ENCODE measurements at places on chromosomes 13 and 19.
A peak's percentile ranks its signal among the peaks of the same experiment; 100 is the strongest.

GRCh38 chr13:49098771-49099512 is 121.2 kb upstream of the MLNR start:
- DNase-seq = no peak

GRCh38 chr19:7505682-7506384 is 10.1 kb upstream of the ZNF358 start:
- DNase-seq = no peak

GRCh38 chr13:101545521-101545920 is 93.0 kb downstream of the ITGBL1 start:
- DNase-seq = no peak

DNA sequence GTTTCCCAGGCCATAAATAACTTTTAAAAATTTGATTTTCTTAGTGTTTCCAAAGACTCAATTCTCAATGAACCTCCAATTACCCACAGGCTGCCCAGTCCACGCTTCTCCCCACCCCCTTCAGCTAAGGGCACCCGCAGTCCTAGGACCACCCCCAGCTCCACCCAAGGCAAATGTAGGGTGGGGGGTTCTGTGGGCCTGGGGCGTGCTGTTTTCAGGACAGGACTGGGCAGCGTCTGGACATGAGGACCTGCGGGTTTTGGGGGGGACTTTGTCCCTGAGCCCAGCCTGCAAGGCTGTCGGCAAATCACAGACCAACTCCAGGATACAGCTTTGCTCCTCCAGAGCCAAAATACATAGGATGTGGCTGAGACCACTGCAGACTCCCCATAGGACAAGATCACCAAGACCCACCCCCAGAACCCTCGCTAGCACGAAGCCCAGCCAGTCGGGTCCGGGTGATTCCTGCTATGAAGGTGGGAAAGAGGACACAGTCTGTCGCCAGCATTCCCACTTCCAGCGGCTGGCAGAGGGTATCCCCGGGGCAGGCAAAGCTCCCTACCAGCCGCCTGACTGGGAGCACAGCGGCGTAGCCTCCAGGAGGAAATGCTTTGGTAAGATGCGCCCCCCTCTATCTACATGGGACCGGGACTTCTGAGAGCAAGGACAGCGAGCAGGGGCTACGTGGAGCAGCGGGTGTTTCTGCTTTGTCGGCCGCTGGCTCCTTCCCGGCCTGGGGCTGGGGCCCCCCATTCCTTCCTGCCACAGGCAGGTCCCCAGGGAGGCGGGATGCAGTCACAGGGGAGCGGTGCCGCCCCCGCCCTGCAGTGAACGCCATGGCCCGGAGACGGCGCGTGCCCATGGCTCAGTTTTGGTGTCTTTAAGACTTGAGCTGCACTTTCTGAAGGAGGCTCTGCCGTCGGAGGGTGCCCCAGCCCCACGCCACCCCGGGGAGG is 1.6 kb upstream of the TIMM13 start:
- no peak for DNase-seq

- no peak for DNase-seq
Measured at GRCh38 chr19:50309396-50310125, 19.6 kb downstream of the KCNC3 start.

- DNase-seq = no peak
Measured at GRCh38 chr13:46179969-46180763, 1.8 kb downstream of the LCP1 start.

- no peak for DNase-seq
Measured at GRCh38 chr13:76703621-76704288, 182.4 kb downstream of the KCTD12 start.

- peak; percentile 60 for DNase-seq
Measured at GRCh38 chr19:35869327-35870123, 1.2 kb downstream of the APLP1 start.

DNA sequence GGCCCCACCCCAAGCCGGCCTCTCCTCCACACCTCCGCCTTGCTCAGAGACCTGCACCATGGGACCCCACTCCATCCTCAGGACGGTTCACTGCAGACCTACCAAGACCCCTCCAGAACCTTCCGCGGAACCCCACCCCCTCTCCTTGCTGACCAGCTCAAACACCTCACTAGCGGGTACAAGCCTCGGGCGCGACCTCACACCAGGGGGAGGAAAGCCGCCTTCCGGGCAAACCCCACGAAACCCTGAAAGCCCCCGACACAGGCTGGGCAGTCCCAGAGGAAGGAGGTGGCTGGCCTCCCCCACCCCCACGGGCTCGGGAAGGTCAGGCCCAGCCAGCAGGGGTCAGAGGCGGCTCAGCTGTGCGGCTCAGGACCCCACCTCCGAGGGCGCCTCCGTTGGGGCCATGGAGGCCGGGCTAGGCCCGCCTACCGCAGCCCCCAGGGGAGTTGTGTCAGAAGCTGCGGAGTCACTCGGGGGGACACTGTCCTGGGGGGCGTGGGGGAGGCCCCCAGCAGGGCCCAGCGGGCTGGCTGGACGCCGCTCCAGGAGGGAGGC is 9.8 kb downstream of the GRIN3B start:
- no peak for DNase-seq

DNA sequence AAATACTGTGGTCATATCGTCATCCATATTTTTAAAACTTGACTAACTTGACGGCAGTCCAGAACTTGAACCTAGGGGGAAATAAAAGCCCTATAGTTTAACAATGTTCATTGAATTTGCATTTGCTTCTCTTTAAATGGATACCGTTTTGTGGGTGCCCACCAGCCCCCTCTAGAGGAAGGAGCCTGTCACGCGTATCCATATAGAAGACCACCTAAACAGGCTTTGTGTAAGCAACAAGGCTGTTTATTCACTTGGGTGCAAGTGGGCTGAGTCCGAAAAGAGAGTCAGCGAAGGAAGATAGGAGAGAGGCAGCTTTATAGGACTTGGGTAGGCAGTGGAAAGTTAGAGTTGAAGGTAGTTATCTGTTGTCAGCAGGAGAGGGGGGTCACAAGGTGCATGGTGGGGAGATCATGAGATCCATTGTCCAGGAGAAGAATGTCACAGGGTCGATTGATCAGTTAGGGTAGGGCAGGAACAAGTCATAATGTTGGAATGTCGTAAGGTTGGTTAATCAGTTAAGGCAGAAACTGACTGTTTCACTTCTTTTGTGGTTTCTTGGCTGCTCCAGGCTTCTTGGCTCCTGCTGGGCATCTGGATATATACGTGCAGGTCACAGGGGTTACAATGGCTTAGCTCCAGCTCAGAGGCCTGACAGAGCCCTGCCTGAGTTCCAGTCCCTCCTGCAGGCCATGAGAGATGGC is 42.5 kb upstream of the ANKRD10 start:
- peak; percentile 58 for DNase-seq

GRCh38 chr19:47152632-47153031 is 22.0 kb downstream of the SAE1 start:
- no peak for DNase-seq

- no peak for DNase-seq
Measured at GRCh38 chr13:45341799-45342500, 967 bp upstream of the TPT1 start.

GRCh38 chr19:35265126-35265899 is 3.4 kb upstream of the USF2 start:
- no peak for DNase-seq

GRCh38 chr13:98598043-98598442 is 21.1 kb upstream of the STK24 start:
- no peak for DNase-seq

- no peak for DNase-seq
Measured at GRCh38 chr19:8310342-8311055, 2.3 kb upstream of the CD320 start.

DNA sequence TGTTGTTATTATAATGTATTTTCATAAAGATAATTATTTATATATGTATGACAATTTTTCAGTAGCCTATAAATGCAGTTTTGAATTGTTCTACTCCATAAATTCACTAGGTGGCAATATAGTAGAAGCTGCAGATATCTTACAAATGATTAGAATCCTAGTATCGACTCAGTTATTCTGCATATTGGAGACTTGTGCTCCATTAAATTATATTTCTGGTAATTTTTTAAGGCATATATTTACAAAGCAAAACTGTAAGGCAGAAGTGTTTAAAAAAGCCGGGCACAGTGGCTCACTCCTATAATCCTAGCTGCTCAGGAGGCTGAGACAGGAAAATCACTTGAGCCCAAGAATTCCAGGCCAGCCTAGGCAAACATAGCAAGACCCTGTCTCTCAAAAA is 58.7 kb downstream of the DPY19L3 start:
- DNase-seq = no peak

DNA sequence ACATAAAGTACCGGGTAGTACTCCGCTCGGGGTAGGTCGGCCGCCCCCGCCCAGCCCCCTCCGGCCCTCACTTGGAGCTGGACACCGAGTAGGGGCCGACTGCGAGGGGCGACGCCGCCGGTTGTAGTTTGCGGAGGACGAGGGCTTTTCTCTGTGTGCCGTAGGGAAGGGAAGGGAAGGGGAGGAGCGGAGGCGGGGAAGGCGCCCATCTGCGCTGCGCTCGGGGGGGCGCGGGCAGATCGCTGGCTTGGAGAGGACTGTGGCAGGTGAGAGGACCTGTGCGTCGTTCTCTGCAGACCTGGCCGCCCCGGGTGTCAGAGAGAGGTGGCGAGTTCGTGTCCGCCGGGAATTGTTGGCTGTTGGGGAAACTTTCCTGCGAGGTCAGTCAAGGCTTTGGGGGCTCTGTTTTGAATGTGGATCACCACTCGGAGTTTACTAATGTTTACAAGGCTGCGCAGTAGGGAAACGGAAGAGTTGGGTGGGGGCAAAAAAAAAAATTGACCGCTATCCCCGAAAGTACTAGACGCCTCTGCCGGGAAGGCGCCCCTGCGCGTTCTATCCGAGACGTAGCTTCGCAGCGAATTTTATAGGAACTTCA is 1.4 kb downstream of the ING1 start:
- DNase-seq = no peak

DNA sequence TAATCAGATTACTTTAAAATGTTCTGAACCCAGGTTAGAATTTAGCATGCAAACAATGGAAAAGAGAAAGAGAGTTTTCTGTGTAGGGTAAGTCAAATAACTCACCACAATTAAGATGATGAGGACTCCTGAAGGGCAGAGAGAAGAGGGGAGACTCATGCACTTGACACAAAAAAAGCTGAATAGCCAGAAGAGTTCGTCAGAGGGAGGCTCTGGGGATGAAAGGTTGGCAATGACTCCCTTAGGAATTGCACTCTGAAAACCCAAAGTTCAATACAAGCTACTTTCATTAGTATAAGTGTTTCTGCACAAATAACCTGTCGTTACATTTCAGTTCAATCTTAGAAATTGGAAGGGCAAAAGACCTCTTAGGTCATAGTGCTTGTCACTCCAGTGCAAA is 434.4 kb upstream of the PCDH9 start:
- no peak for DNase-seq

DNA sequence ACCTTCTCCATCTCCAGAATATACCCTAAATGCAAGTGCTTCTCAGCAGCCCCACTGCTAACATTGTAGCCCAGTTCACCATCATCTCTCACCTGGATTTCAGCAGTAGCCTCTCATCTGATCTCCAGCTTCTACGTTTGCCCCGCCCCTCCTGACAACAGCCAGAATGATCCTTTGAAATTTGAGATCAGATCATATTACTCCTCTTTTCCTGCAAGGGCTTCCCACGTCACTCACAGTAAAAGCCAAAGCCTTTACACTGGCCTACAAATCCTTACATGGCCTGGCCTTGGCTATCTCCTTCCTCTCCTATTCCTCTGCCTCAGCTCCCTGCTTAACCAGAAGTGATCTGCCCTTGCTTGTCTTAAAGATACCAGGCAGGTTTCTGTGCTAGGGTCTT is 94.3 kb upstream of the NBEA start:
- DNase-seq = no peak

DNA sequence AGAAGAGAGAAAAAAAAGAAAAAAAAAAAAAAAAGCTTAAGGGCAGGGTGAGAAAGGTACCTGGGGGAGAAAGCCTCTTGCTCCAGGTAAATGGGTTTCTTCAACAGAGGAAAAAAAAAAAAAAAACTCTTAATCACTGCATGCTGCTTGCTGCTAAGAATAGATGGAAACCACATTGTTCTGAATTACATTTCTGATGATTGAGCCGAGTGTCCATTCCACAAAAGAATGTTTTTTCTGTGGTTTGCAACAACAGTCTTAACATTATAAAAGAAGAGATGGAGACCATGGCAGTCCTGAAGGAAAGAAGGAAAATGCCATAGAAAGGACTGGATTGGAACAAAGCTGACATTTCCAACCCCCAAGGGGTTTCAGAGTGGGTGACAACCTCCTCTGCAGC is 1312.7 kb downstream of the SLITRK1 start:
- no peak for DNase-seq

- no peak for DNase-seq
Measured at GRCh38 chr13:41696163-41697003, 239.0 kb downstream of the RGCC start.

GRCh38 chr19:14556662-14557188 is 15.1 kb downstream of the NDUFB7 start:
- peak; percentile 47 for DNase-seq

GRCh38 chr13:52421216-52421615 is 15.2 kb upstream of the THSD1 start:
- DNase-seq = no peak

DNA sequence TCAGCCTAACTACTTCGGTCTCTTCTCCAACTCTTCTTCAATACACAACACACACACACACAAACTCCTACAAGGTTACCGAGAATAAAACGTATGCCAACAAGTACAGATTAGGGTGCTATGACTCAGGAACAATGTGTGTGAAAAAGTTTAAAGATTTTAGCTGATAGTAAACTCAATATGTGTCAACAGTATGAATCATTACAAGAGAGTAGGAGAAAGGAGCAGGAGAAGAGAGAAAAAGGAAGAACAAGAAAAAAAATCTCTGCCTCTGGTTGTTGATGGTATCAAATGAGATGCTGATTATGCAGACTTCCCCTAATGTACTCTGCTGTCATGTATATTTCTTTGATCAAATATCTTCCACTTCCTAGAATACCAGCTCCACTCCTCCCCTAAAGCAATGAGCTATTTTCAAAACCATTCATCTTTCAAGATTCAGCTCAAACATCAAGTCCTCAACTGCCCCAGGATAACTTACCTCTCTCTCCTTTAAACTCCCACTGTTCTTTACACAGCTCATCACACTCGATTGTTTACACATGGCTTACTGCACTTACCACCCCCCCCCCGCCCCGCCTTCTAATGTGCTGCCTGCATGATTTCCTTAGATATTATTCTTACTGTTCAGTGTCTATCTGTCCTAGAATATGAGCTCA is 95.6 kb downstream of the FAM216B start:
- DNase-seq = no peak

- no peak for DNase-seq
Measured at GRCh38 chr19:38784224-38784623, 4.8 kb upstream of the LGALS7B start.

Measured in T1000 (cell line).